Cortex of kidney (tissue), 1 donor: ENCODE measurements at places on chromosomes 3 and 15.

DNA sequence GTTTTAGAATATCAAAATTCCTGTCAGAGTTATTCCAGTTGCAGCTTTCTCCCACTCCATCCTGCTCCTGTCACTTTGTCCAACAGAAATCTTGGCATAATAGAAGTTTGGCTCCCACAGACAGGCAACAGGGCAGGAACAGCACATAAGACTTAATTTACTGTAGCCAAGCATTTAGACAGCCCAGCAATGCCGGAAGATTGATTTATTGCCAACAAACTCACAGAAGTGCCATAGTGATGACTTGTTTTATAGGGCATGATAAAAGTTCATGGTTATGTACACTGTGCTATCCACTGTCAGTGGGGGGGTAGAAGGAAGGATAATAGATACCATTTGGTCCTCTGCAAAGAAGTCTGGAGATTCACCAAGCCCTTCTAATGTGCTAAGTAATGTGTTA, 98.3 kb upstream of the CBLB start:
- no peak for DNase-seq

- no peak for DNase-seq
Observed at GRCh38 chr3:41104147-41104546, 95.2 kb upstream of the CTNNB1 start.

DNA sequence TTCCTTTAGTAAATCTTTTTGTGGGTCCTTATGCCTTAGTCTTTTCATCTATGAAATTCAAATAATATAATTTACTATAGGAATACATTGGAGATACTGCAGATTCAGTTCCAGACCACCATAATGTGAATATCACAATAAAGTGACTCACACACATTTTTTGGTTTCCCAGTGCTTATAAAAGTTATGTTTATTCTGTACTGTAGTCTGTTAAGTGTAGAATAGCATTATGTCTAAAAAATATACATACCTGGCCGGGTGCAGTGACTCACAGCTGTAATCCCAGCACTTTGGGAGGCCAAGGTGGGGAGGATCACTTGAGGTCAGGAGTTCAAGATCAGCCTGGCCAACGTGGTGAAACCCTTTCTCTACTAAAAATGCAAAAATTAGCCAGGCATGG, 53.9 kb upstream of the PAQR5 start:
- DNase-seq: no peak

- no peak for DNase-seq
Observed at GRCh38 chr15:64251121-64251520, 88.3 kb upstream of the PPIB start.

- DNase-seq: no peak
Observed at GRCh38 chr15:35479423-35479822, 66.5 kb downstream of the DPH6 start.

- no peak for DNase-seq
Observed at GRCh38 chr15:101497017-101497416, 7.5 kb upstream of the PCSK6 start.

GRCh38 chr3:55719508-55719907, 232.4 kb upstream of the WNT5A start:
- no peak for DNase-seq

GRCh38 chr3:71392251-71392650, 191.3 kb downstream of the FOXP1 start:
- no peak for DNase-seq

- DNase-seq: no peak
Observed at GRCh38 chr15:74053941-74054529, 28.3 kb downstream of the GOLGA6A start.

GRCh38 chr3:9669720-9670432, 20.6 kb downstream of the MTMR14 start:
- no peak for DNase-seq

GRCh38 chr3:141440942-141441341, 45.9 kb upstream of the RASA2 start:
- no peak for DNase-seq

GRCh38 chr15:28888302-28888894, 2.6 kb downstream of the APBA2 start:
- no peak for DNase-seq

GRCh38 chr15:95503640-95504225, 826.8 kb upstream of the NR2F2 start:
- DNase-seq: no peak

DNA sequence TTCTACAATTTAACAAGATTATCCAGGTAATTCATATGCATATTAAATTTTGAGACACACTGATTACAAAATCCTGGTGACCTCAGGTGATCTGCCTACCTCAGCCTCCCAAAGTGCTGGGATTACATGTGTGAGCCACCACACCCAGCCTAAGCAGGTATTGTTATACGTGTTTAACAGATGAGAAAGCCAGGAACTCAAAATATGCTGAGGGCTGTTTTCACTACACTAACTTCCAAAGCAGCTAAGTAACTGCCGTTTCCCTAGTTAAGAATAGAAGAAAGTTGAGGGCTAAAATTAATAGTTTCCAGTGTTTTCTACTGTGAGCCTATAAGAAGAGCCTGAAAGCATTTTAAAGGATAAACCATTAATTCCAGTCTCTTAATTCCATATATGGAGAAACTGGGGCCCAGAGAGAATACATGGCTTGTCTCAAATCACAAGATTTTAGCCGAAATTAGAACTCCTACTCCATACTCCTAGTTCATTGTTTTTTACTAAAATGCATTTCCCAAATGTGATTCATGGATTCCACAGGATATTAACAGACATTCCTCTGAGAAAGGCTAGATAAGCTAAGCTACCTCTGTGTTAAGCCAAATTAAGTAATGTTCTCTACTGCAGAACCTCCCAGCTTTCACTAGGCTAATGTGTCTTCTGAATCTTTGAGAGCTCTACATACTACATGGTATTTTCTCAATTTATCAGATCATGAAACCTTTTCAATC, 17.0 kb upstream of the AVEN start:
- no peak for DNase-seq

DNA sequence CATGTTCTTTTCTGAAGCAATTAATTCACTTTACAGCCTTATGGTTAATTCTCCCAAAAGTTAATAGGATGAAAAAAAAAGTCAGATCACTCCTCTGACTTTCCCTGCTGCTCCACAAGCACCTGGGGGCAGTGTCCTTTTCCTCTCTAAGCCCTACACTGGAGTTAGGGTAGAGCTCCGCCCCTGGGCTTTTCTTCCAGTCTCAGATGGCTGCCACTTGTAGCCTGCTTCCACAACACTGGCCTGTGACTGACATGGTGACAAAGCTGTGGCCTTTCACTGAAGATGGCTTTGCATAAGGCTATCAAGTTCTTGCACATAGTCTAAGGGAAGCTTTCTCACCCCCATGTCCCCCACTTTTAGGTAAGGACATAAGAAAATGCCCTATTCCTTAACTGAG, 1.3 kb upstream of the MON1A start:
- DNase-seq: no peak

- no peak for DNase-seq
Observed at GRCh38 chr3:42613462-42613861, 13.0 kb downstream of the NKTR start.

GRCh38 chr3:196636369-196637349, 2.8 kb upstream of the NRROS start:
- no peak for DNase-seq

DNA sequence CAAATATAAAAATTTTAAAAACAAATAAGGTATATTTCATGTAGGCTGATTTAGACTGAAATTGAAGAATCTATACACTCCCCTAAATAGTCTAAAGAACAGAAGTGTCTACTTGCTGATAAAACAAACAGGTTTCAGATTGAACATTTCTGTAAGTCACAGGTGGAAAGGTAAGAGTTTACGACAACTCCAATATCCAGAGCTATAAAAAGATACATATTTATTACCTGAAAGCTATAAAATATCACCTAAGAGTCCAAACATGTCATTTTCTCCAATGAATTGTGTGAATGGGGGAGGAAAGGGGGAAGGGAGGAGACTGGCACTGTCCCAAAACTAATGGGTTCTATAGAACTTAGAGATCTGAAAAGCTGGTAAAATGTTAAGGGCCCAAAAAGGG, 26.1 kb downstream of the PPP1R2 start:
- no peak for DNase-seq

GRCh38 chr3:170792471-170792870, 77.5 kb downstream of the RPL22L1 start:
- DNase-seq: no peak

DNA sequence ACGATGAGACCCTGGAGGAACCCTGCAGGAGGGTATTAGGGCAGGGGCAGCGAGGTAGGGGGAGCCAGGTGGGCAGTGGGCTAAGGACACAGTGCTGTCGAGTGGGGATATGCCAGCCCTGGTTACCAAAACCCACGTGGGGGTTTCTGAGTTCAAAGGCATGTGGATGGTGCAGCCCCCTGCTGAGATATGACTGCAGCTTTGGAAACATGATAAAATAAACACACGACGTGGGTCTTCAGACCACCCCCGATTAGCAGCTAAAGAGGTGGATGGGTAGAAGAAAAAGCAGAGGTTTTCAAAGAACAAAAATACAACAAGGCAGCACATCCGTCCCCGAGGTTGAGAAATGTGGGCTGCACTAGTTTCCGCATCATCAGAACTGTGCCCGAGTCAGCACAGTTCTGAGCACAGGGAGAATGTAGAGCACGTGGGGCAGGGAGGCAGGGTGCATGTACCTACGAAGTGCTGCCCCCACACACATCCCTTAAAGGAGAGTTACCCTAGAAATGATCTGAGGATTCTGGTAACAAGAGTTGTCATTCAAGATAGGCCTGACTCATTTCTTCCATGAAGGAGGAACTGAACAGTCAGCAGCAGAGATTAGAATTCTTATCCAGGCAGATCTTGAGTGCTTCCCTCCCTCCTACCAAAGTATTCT, 121.3 kb downstream of the RPLP1 start:
- DNase-seq: no peak

GRCh38 chr3:48112813-48113212, 75.4 kb downstream of the CDC25A start:
- DNase-seq: no peak

- DNase-seq: no peak
Observed at GRCh38 chr15:45089712-45090373, 24.1 kb downstream of the DUOX2 start.

GRCh38 chr3:186746008-186746407, 28.8 kb downstream of the KNG1 start:
- DNase-seq: no peak

- no peak for DNase-seq
Observed at GRCh38 chr3:137330246-137330645, 372.5 kb downstream of the IL20RB start.

- no peak for DNase-seq
Observed at GRCh38 chr15:64222573-64223366, 59.9 kb upstream of the PPIB start.

GRCh38 chr3:43288366-43288765, 2.0 kb downstream of the SNRK start:
- DNase-seq: no peak

DNA sequence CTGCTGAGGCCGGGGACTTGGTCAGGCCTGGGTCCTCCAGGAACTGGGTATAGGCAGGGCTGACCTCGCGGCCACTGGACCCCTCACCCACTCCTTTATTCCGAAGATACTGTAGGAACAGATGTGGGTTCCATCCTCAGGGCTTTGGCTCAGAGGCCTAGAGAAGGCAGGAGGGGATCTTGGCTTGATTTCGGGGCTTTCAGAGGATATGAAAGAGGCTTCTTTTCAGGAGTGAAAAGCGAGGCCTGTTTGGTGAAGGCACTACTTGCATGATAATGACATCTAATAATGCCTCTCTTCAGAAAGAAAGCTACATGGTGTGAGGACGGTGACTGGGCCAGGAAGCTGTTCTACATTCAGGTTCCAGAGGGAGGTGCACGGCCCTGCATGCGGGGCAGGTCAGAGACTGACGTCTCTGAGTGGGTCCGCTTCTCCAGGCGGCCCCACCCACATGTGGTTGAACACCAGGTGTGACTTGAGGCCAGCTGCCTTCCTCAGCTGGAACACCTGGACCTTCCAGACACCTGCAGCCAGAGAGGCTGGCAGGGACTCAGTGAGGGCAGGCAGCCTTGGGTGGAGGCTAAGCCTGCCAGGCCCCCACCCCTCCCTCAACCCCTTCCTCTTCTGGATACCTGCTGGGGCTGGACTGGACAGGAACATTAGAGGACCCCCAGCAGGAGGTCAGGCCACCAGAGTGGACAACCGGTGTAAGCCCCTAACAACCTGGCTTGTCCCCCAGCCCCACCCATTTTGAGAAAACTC, 31.1 kb upstream of the HHATL start:
- DNase-seq: no peak

DNA sequence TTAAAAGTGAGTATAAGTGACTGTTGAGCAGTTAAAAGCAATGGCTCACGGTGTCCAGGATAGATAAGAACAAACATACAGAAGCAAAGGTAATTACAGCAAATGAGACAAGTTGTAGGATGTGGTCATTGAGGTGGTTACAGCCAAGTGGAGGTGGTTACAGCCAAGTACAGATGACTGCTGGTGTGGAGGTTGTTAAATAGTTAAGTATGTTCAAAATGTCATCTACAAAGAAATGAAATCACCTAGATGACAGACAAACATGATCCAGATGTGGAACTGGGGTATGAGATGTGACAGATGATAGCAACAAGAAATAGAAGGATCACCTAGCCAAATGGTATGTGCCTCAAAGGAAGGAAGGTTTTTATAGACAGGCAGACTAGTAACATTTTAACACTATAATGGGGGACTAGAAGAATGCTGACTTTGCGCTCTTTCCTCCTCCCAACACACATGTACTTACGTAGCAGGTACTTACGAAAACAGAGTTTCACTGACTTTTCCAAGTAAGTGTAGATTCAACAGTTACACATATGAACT, 6.8 kb upstream of the ANKRD28 start:
- DNase-seq: no peak

DNA sequence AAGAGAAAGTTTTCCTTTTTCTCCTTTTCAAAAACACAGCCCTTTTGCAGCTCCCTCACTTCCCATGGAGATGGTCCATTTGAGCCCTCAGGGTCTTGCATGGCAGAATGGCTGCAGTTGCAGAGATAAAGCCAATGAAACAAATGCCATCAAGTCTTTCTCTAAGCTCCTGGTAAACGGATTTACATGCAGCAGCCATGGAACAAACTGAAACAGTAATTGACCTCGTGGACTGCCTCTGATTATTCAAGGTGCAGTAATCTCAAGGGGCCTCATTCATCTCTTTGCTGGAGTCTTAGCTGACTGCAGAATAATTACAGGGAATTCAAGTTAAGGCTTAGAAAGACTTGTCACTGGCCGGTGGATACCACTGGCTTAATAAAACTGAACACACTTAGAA, 125.1 kb downstream of the SQOR start:
- no peak for DNase-seq

- DNase-seq: no peak
Observed at GRCh38 chr15:68583936-68584755, 5.4 kb downstream of the CORO2B start.

DNA sequence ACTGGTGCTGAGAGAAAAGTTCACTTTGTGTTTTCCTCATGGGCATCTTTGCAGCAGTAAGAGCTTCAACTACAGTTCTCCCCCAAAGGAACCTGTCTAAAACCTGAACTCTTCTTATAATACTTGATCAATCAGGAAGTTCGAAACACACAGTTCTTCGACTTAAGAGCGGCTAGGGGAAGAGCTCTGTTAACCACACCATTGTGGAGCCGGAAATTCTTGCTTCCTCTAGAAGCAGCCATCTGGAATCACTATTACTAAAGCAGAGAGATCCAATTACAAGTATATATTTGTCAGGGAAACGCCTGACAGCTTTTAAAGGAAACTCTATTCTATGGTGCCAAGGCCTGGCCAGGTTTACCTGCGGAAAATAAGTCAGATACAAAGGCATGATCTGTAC, 337.3 kb upstream of the CBLB start:
- no peak for DNase-seq

- no peak for DNase-seq
Observed at GRCh38 chr15:81351651-81352050, 22.4 kb downstream of the TMC3 start.
